ENCODE measurements at places on chromosomes 1 and 21. TPM values are rescaled to one million over a fixed set of nuclear protein-coding genes. Genes with fewer than 3 reads are reported as not detected.

The OR2T2 gene
- not detected for total RNA-seq

The FGR gene
- 0.14 TPM for total RNA-seq

The FABP3 gene
- not detected for total RNA-seq

The MAN1C1 gene
- 12.1 TPM for total RNA-seq

The VWA5B1 gene
- total RNA-seq = not detected

The GPR52 gene
- 3.4 TPM for total RNA-seq

The CELA2A gene
- not detected for total RNA-seq

The OSBPL9 gene
- 40.5 TPM for total RNA-seq

The FH gene
- total RNA-seq = 73.2 TPM

The PGBD5 gene
- not detected for total RNA-seq

The SOX13 gene
- total RNA-seq = 0.50 TPM

The CYP4A22 gene
- total RNA-seq = not detected

The CLIC6 gene
- 0.11 TPM for total RNA-seq

The BNIPL gene
- total RNA-seq = 1.5 TPM

The TTC22 gene
- total RNA-seq = 4.6 TPM

The USH2A gene
- total RNA-seq = not detected

The RCAN3 gene
- total RNA-seq = 61.0 TPM

The PEAR1 gene
- 0.09 TPM for total RNA-seq

The MEX3A gene
- 0.20 TPM for total RNA-seq

The INSRR gene
- total RNA-seq = 0.14 TPM

The PLPP3 gene
- not detected for total RNA-seq
